Astrocyte (in vitro differentiated cells and primary cell): ENCODE measurements at places on chromosomes 1 and 21. TPM values are rescaled to one million over a fixed set of nuclear protein-coding genes. Genes with fewer than 3 reads are reported as not detected.

Gene CRYAA
- total RNA-seq = not detected in 2 replicates

Gene DCST1
- not detected in 2 replicates for total RNA-seq

DNA sequence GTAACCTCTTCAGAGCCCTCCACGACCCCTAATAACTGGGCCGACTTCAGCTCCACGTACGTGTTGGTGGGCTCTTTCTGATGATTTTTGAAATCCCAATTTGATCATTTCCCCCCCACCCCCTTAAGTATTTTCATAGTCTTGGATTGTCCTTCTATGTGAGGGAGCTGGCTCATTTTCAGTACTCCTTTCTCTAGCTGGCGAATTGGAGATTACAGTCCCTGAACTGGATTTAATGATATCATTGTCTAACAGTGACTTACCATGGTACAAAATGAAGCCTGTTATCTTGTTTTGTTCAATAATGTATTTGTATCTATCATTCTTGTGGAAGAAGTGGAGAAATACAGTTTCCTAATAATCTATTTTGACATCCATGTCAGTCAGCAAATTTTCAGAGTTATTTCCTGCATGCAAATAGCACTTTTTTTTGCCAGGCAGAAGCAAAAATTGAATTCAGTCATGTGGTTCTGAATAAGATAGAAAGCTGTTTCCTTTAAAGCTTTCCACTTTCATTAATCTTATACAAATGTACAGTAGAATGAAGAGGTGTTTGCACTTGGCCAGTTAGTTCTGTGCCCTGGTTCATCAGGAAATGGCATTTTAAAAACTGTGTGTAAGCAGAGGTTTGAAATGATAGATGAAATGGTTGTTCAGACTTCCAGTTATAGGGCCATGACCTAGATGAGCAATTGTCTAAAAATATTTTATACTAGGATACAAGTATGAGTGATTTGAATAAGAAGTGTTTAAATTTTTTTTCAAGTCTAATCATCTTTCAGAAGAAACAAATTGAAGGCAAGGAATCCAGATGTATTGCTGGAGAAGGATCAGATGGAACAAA is 104.2 kb downstream of the ATP5PO start:
- peaks cover 10% of the 10 kb centered on the region for H3K36me3 ChIP-seq
- no peak overlapping the region for H3K27ac ChIP-seq
- DNase-seq = peak; percentile 23
- H3K27me3 ChIP-seq = no peaks in the 10 kb centered on the region
- H3K4me1 ChIP-seq = no peaks in the 10 kb centered on the region

- H3K36me3 ChIP-seq = no peaks in the 10 kb centered on the region
- H3K4me3 ChIP-seq = peak overlapping the region; percentile 57
- H3K4me1 ChIP-seq = no peaks in the 10 kb centered on the region
- no peaks in the 10 kb centered on the region for H3K27me3 ChIP-seq
Observed at GRCh38 chr1:148389027-148389339, 94.1 kb downstream of the PPIAL4G start.

DNA sequence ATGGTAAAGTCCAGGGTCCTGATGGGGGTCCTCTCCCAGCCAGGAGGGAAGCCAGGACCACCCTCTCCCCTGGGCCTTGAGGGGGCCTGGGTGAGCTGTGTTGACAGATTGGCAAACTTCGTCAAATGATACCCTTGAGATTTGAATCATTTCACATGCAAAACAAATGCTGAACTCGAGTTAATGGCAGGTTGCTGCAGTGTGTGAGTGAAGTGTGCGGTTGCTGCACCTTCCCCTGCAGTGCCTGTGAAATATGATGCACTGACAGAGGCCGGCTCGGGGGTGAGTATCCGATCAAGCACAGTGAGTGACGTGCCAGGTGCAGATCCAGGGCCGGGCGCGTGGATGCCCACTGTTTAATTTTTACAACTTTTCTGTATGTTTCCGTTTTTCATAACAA is 5.7 kb upstream of the KRTAP12-1 start:
- peaks cover 12% of the 10 kb centered on the region for H3K27me3 ChIP-seq
- no peak overlapping the region for H3K4me3 ChIP-seq
- no peaks in the 10 kb centered on the region for H3K36me3 ChIP-seq
- no peak for DNase-seq
- no peak overlapping the region for H3K27ac ChIP-seq
- H3K4me1 ChIP-seq = no peaks in the 10 kb centered on the region

Gene SMIM11
- 1.6 and 6.2 TPM in 2 replicates for total RNA-seq

Gene INTS11
- 75.9 and 84.8 TPM in 2 replicates for total RNA-seq

Gene CRABP2
- total RNA-seq = 278 and 339 TPM in 2 replicates

- H3K4me3 ChIP-seq = no peak overlapping the region
- H3K27ac ChIP-seq = no peak overlapping the region
- peak; percentile 33 for DNase-seq
- H3K36me3 ChIP-seq = no peaks in the 10 kb centered on the region
- peaks cover 8% of the 10 kb centered on the region for H3K4me1 ChIP-seq
Observed at GRCh38 chr1:41314376-41315145, 46.7 kb upstream of the FOXO6 start.

GRCh38 chr21:42321845-42322244 is 6.6 kb upstream of the TFF3 start:
- no peak overlapping the region for H3K4me3 ChIP-seq
- H3K27ac ChIP-seq = no peak overlapping the region
- no peaks in the 10 kb centered on the region for H3K27me3 ChIP-seq
- no peaks in the 10 kb centered on the region for H3K4me1 ChIP-seq
- H3K36me3 ChIP-seq = no peaks in the 10 kb centered on the region

Gene CFAP74
- not detected in 2 replicates for total RNA-seq

DNA sequence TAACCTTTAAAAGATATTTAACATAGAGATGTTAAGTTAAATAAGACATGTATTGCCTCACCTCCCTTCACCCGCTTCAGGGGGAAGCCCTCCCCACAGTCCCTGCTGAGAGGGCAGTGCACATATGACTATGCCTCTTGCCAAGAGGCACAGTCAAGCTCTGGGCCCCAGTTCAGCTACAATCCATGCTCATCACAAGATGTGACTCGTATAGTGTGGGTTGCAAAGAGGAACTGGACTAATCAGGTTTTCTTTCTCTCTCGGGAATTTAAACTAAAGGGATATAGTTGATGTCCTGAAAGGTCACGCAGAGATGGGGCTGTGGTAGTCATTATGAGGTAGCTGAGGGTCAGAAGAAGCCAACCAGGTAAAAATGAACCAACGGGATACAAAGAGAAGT is 35.6 kb downstream of the LYST start:
- no peak overlapping the region for H3K4me3 ChIP-seq
- H3K27ac ChIP-seq = no peak overlapping the region
- no peak for DNase-seq
- H3K4me1 ChIP-seq = no peaks in the 10 kb centered on the region
- H3K36me3 ChIP-seq = no peaks in the 10 kb centered on the region

Gene KCNA3
- 0.09 TPM in 1 of 2 replicates, not detected in the other for total RNA-seq

GRCh38 chr1:51439053-51439452 is 80.0 kb downstream of the EPS15 start:
- no peaks in the 10 kb centered on the region for H3K27me3 ChIP-seq
- H3K4me3 ChIP-seq = no peak overlapping the region
- peaks cover 3% of the 10 kb centered on the region for H3K36me3 ChIP-seq
- DNase-seq = no peak
- no peak overlapping the region for H3K27ac ChIP-seq

DNA sequence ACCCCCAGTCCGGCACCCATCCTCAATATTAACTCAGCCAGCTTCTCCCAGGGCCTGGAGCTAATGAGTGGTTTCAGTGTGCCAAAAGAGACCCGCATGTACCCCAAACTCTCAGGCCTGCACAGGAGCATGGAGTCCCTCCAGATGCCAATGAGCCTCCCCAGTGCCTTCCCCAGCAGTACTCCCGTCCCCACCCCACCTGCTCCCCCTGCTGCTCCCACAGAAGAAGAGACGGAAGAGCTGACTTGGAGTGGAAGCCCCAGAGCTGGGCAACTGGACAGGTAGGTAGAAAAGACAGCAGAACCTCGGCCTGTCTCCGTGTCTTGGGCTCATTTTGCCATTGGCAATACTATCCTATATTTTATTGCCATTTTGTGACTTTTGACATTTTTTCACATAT is 45.4 kb upstream of the IPO9 start:
- H3K36me3 ChIP-seq = peaks cover 70% of the 10 kb centered on the region
- peaks cover 3% of the 10 kb centered on the region for H3K4me1 ChIP-seq
- no peak overlapping the region for H3K27ac ChIP-seq

- no peak for DNase-seq
- no peak overlapping the region for H3K27ac ChIP-seq
- no peaks in the 10 kb centered on the region for H3K27me3 ChIP-seq
- H3K4me1 ChIP-seq = no peaks in the 10 kb centered on the region
- H3K4me3 ChIP-seq = no peak overlapping the region
Observed at GRCh38 chr1:75922698-75923097, 9.5 kb downstream of the ASB17 start.

Gene VSIG8
- total RNA-seq = not detected in 2 replicates

DNA sequence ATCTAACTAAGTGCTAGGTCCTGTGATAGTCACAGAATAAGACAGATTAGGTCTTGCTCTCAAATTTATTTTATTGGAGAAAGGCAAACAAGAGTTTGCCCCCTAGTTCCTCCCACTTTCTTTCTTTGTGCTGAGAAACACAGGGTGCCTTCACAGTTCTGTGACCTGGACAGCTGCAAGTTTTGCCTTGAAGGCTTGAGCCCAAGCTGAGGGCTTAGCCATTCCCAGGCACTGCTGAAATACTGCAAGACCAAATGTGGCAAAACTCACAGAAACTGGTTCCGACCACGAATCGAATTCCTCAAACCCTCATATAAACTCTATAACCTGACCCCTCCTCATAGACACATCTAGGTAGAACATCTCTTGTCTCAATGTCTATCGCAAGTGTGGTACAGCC is 227.9 kb downstream of the RERE start:
- no peaks in the 10 kb centered on the region for H3K27me3 ChIP-seq
- no peaks in the 10 kb centered on the region for H3K36me3 ChIP-seq
- H3K4me1 ChIP-seq = no peaks in the 10 kb centered on the region
- H3K27ac ChIP-seq = no peak overlapping the region
- DNase-seq = no peak

- H3K4me3 ChIP-seq = no peak overlapping the region
- H3K27me3 ChIP-seq = no peaks in the 10 kb centered on the region
- no peak for DNase-seq
Observed at GRCh38 chr1:28890435-28890834, 23.9 kb upstream of the EPB41 start.

DNA sequence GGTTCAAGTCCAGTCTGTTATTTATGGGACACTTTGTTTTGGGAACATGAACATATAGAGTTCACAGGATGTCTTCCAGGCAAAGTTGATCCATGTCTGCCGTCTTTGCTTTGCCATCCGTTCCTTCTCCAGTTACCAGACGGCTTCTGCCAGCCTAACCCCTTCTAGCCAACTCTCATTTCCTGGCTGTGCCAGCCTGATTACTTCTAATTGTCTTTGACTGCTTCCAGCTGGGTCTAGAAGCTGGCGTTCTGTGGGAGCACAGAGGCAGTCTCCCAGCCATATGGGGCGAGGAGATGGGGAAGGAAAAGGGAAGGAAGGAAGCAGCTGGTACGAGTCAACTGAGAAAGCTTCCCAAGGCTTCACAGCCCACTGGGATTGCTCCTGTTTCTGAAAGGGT is 3.1 kb upstream of the HUNK start:
- H3K27me3 ChIP-seq = peaks cover 44% of the 10 kb centered on the region
- no peak for DNase-seq
- H3K36me3 ChIP-seq = no peaks in the 10 kb centered on the region
- no peak overlapping the region for H3K27ac ChIP-seq
- H3K4me1 ChIP-seq = no peaks in the 10 kb centered on the region
- no peak overlapping the region for H3K4me3 ChIP-seq

DNA sequence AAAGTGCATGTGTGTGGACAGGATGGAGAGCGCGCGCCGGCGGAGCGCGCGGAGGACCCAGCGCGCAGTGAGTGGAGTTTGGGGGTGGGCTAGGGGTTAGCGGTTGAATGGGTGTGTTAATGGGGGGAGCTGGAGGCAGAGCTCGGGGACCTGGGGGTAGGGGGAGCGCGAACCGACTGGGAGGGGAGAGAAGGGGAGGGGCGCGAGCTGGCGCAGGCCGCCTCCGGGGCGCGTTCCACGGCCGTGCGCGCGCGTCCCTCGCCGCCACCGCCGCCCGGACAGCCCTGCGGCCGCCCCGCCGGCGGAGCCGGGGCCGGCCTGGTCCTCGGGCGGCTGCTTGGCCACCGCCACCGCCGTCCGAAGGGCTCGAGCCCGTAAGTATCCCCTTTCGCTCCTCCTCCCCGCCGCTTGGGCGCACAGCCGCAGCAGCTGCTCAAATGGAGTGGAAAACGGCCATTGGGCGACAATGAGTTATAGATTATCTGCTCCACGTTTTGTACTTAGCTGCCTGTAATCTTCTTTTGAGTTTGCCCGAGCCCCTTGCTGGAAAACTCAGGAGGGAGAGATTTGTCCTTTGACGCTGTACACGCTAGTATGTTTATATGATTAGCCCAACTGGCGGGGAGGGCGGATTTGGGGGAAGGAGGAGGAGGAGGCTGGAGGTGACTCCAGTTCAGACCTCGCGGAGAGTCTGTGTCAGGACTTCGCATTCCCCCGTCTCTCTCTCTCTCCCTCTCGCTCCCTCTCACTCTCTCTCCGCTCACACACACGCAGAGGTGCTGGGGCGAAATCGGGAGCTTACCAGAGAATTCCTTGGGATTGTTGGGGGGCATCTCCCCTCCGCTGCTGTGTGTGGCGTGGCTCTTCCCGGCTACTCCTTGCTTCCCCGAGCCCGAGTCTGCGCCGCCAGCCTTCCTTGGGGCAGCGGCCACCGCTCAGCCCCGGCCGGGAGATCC is at the start of gene ADGRL2:
Gene ADGRL2, plus strand, starts transcription at position 240 of the 956 bp plus-strand sequence. CDS start 36,051 bp downstream, outside the sequence.
- H3K4me3 ChIP-seq = peak within 1 kb of the TSS; percentile 81
- H3K27me3 ChIP-seq = no peaks in the 10 kb centered on the region
- no peaks in the 10 kb centered on the region for H3K36me3 ChIP-seq
- peaks cover 5% of the 10 kb centered on the region for H3K4me1 ChIP-seq

DNA sequence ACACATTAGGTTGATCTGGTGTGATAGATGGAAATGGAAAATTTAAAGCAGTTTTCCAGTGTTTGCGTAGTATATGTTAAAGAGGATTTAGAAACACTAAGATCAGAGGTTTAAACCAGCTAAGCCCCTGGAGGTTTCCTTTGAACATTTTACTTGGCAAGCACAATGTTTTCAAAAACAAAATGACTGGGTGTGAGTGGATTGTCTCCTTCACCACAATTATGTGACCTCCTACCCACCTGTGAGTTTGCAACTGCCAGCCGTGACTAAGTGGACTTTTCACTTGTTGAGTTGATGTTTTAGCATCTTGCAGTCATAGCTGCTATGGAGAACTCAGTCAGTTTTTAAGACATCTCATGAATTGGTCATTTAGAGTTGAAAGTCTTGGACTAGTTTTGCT is 4.7 kb downstream of the CCDC190 start:
- H3K4me1 ChIP-seq = peaks cover 43% of the 10 kb centered on the region
- DNase-seq = peak; percentile 99
- no peaks in the 10 kb centered on the region for H3K36me3 ChIP-seq
- H3K27me3 ChIP-seq = no peaks in the 10 kb centered on the region
- H3K4me3 ChIP-seq = peak overlapping the region; percentile 3
- peak overlapping the region; percentile 92 for H3K27ac ChIP-seq

Gene OR2G6
- not detected in 2 replicates for total RNA-seq

DNA sequence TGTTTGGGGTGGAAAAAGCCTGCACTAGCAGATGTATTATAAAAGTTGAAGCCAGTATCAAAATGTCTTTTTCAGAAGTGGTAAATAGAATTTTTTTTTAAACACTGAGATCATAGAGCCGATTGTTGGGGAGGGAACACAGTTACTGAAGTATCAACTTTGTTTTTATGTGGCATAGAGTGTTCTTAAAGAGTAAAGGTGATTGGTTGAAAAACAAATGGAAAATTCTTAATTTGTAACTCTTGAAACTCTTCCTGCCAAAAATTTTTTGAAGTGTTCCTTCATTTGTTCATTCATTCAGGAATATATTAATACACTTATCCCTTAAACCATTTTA is 83.3 kb downstream of the DISP1 start:
- no peak overlapping the region for H3K27ac ChIP-seq
- no peak overlapping the region for H3K4me3 ChIP-seq
- H3K36me3 ChIP-seq = no peaks in the 10 kb centered on the region
- H3K27me3 ChIP-seq = no peaks in the 10 kb centered on the region
- no peaks in the 10 kb centered on the region for H3K4me1 ChIP-seq

Gene TNFAIP8L2
- not detected in 2 replicates for total RNA-seq
